ENCODE measurements at places on chromosomes 16 and 17. TPM values are rescaled to one million over a fixed set of nuclear protein-coding genes. Genes with fewer than 3 reads are reported as not detected.

The CACNA1G gene
- 0.01 TPM for polyA plus RNA-seq

- DNase-seq, result no peak
Measured at GRCh38 chr17:4836221-4836620, 3.1 kb downstream of the MINK1 start.

The TMEM220 gene
- 12.2 TPM for polyA plus RNA-seq

- DNase-seq, result no peak
Measured at GRCh38 chr17:37564252-37564651, 45.0 kb downstream of the SYNRG start.

The TNFSF12 gene
- 49.5 TPM for polyA plus RNA-seq

DNA sequence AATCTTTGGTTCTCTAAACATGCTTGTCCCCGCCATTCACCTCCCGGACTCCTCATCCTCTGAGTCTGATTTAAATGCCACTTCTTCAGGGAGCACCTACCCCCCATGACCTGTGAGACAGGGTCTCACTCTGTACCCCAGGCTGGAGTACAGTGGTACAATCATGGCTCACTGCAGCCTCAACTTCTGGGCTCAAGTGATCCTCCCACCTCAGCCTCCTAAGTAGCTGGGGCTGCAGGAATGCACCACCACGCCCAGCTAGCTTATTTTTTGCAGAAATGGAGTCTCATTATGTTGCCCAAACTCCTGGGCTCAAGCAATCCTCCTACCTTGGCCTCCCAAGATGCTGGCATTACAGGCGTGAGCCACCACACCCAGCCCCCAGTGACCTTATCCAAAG is 12.8 kb upstream of the CPSF4L start:
- no peak for DNase-seq

The TNP2 gene
- not detected for polyA plus RNA-seq

DNA sequence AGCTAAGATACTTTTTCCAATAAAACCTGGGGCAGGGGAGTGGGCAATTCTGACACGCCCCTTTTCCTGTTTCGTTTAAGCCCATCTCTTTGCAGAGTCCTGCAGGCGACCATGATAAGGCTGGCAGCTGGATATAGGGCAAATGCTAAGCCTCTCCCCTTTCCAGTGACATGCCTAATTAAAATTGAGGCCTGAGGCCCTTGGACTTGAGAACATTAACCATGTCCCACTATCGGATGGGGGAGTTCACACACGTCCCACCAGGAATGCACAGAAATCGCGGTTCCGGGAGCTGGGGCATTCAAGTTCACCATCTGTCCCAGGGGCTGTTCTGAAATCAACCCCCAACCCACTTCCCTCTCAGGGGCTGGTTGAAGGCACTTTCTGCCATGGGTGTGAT is 109.2 kb upstream of the FOXF1 start:
- no peak for DNase-seq

DNA sequence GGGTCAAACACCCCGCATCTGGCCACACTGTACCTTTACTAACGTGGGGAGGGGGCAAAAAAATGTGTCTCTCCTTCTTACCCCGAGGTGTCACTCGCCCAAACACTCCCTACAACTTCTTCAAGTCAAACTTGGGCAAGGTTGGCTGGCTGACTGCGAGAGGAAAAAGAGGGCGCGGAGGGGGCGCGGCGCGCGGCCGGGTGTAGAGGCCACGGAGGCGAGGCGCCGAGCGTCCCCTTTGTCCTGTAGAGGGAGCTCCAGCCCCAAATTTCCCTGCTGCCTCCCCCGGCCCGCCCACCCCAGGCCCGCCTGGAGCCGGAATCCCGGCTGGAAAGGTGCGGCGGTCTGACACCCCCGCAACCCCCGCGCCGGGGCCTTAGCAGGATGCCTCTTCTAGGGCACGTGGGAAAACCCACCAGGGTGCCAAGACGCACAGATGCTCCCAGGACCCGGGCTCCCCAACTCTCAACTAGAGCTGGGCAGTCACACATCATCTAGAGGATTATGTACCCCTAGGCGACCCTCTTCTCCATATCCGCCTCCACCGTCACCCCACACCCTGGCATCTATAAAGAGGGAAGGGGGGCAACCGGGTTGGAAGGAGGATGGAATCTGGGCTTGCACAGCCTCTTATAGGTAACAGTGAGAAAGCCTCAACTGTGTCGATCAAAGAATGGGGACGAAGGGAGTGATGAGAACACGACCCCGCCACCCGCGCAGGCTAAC is 4.2 kb downstream of the IRX3 start:
- DNase-seq, result no peak
